ACHN (cell line): ENCODE measurements at places on chromosomes 6 and 20.
A peak's percentile ranks its signal among the peaks of the same experiment; 100 is the strongest.

DNA sequence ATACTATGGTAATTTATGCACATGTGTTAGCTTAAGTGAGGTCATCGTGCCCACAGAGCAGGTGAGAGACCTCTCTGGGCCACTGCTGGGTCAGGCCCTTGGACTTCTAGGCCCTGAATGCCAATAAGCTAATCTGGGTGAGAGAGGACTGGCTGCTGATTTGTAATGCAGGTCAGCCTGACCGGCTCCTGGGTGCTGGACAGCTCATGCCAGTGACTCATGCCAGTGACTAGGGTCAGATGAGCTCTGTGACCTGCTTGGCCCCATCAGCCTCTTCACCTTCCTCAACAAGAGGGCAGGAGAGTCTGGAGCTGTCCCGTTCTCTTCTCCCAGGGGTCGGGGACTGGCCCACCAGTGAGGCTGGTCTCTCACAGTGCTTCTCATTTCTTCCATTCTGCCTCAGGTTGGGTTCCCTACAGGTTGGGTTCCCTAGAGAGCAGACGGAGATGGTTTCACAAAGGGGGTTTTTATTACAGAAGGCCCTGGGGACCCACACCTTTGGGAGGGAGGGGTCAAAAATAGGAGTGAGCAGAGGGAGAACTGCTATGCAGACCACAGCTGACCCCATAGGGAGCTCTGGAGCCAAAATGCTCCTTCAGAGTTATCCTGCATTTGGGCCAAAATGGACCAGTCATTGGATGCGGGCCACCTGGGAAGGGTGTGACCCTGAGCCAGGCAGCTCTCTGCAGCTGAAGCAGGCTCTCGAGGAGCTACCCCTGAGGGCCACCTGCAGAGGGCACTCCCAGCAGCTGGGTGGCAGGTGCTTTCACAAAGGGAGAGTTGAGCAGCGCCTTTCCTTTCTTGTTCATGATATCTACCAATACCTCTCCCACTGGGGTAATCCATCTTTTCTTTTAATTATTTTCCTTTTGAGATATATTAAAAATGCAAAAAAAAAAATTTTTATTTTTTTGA, 2.2 kb upstream of the OXT start:
- DNase-seq = peak; percentile 80

DNA sequence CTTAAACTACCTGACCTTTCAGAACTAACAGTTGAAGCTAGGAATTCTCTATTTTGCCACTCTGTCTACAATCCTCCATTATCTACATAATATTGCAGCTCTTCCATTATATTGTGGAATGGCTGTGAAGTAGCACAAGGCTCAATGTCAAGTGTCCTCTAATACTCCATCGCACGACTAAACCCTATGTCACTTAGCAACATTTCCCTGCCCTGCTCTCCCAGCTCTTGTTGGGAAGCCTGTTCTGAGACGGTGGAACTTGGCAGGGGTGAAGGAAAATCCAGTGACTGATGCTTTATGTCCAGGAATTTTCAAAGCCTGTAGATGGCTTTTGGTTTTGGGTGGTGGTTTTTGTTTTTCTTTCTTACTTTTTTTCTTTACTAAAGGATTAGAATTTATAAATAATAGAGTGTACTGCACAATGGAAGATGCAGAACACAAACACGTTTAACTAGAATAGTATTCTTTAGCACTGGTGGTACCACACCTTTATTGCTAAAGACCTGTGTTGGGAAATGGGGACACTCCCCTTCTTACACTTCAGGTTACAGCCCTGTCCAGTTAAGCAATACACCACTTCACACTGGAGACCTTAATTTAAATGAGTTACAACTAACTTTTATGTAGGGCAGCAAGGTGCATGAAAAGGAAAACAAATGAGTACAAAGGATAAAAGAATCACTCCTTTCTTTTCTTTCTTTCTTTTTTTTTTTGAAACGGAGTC, 20.7 kb upstream of the AMD1 start:
- no peak for DNase-seq

- no peak for DNase-seq
These were observed 20.5 kb downstream of the THBS2 start for GRCh38 chr6:169233181-169233580.

- DNase-seq = peak; percentile 62
These were observed 267.6 kb upstream of the FAM83B start for GRCh38 chr6:54579011-54579410.

DNA sequence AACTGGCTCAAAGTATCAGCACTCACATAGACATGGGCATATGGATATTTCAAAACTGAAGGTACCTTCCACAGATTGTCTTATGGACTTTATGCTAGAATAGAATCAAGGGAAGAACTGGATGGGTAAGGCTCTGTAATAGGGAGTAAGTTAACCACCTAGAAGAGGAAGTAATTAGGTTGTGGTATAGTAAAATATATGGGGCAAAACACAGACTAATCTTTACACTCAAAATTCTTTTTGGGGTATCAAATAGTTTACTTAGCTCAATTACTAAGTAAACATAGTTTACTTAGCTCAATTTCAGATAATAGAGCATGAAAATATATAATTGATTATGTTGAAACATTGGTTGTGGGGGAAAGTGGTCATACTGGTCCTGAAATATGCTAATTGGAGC, 94.2 kb upstream of the ATXN1 start:
- no peak for DNase-seq

- no peak for DNase-seq
These were observed 35.2 kb downstream of the JPH2 start for GRCh38 chr20:44151621-44152416.

- DNase-seq = peak; percentile 40
These were observed 16.8 kb upstream of the CDH22 start for GRCh38 chr20:46324960-46325703.

GRCh38 chr6:33683051-33683571, 28.4 kb downstream of the UQCC2 start:
- DNase-seq = no peak

DNA sequence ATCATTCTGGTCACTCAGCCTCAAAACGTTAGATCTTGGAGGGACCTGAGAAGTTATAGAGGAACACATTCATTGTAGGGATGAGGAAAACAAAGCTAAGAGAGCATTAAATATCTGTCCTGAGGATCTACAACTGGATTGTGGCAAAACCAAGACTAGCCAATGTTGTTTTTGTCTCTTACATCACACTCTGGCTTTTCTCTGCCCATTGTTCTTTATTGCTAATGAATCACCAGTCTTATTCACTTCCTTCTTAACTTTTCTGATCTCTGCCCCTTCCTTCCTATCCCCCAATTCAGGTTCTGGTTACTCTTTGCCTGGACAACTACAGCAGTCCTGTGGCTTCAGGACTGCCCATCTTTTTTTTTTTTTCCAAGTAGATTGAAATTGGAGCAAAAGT, 57.0 kb upstream of the PREP start:
- no peak for DNase-seq

DNA sequence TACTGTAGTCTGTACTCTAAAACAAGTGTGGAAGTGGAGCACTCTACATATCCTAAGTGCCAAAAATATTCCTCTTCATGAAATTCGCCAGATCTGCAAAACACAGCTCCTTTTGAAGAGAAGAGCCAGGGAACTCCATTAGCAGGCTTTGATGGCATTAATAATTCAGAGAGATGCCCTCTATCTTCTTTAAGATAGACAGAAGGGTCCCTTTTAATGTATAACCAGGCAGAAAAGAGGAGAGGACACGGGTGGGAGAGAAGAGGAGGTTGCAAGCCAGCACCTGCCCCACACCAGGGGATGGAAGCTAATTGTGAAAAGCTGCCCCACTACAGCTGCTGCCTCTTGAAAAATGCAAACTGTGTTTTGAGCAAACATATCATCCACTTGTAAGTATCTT, 3.7 kb upstream of the RFPL4B start:
- DNase-seq = no peak

- DNase-seq = no peak
These were observed 2.7 kb downstream of the DEFB112 start for GRCh38 chr6:50047026-50047425.

DNA sequence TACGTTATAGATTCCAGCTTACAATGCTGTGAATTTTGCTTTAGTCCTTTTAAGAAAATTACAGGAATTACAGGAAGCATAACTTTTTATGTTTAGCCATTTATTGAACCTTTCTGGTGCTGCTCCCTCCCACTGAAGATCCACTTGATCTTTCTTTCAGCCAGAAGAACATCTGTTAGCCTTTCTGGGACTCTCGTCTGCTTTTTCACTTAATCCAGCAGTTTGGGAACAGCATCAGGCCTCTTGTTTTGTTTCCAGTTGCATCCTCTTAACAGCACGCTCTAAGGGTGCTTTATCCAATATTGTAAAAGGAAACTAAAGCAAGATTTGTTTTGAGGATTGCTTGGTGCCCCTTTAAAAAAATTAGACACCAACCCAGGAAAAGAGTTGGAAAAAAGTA, 10.3 kb upstream of the CYP24A1 start:
- no peak for DNase-seq

DNA sequence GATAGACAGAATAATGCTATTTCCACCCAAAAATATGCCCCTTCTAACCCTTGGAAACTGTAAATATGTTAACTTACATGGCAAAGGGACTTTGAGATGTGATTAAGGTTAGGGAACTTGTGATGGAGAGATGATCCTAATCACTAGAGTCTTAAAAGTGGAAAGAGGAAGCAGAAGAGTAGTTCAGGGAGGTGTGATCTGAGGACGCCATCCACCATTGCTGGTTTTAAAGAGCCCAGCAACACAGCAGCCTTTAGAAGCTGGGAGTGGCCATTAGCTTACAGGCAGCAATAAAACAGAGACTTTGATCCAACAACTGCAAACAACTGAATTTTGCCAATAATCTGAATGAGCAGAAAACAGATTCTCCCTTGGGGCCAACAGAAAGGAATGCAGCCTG, 30.6 kb downstream of the ZNF311 start:
- DNase-seq = no peak
